ENCODE measurements at places on chromosomes 1 and 21.

DNA sequence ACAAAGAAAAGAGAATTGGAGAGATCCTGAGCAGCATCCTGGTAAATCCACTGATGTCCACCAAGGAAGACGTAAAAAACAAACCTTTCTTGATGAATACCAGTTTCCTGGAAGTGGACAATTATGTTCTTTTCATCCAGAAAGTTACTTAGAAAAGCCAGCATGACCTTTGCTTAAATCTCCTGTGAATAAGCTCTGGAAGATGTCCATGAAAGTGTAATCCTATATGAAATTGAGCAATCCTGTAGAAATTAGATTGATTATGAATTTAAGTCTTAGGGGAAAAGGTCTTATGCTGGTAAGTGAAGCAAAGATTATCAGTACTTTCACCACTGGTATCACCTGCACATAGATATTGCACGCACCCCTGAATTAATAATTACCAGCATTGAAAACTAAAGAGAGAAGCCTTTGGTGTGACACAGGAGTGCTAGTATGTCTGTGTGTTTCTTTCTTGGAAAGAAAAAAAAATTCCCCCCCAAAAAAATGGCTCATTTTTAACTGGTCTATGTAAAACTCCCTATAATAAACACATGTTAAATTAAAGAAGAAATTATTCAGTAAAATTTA lies 164.5 kb upstream of the LHX8 start:
- DNase-seq = no peak

GRCh38 chr1:239633432-239633831 lies 247.1 kb downstream of the CHRM3 start:
- no peak for DNase-seq

DNA sequence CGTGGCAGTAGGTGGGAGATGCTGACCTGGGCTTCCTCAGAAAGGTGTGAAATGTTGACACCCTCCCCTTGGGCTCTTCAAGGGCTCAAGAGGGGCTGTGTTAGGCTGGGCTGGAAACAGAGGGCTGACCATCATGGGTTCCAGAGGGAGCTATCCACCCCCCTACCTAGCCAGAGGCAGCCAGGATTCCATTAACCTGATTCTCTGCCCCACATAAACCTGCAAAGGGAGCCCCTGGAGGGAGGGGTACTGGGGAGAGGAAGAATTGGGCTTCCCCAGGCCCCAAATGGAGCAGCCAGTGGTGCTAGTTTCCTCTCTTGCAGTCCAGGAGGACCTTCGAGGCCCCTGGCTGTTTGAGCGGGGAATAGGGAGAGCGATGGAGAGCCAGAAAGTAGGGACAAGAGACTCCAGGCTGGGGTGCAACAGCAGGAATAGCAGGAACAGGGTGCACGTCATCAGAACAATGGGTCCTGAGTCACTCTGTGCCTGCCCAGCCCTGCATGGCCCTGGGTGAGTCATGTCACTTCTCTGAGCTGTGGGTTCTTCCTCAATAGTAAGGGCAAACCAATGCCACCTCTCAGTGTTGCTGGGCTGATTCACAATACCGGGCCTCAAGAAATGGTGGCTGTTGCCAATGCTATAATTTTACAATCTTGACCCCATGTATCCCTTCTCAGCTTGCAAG lies 121.2 kb downstream of the EPHB2 start:
- no peak for DNase-seq

DNA sequence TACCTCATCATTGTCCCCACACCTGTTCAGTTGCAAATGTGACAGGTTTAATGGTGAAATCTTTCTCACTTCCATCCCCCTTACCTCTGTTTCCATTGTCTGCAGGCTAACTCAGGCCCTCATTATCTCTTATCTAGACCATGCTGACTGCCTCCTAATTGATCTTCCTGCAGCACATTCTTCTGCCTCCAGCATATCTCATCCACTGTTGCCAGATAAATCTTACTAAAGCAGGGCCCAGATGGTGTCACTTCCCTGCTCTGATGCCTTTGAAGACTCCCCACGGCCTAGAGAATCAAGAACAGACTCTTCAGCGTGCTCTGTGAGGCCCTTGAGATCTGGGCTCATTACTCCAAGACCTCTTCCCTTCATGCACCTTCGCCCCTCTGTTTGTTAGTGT lies 230.1 kb downstream of the DUSP10 start:
- DNase-seq = no peak

DNA sequence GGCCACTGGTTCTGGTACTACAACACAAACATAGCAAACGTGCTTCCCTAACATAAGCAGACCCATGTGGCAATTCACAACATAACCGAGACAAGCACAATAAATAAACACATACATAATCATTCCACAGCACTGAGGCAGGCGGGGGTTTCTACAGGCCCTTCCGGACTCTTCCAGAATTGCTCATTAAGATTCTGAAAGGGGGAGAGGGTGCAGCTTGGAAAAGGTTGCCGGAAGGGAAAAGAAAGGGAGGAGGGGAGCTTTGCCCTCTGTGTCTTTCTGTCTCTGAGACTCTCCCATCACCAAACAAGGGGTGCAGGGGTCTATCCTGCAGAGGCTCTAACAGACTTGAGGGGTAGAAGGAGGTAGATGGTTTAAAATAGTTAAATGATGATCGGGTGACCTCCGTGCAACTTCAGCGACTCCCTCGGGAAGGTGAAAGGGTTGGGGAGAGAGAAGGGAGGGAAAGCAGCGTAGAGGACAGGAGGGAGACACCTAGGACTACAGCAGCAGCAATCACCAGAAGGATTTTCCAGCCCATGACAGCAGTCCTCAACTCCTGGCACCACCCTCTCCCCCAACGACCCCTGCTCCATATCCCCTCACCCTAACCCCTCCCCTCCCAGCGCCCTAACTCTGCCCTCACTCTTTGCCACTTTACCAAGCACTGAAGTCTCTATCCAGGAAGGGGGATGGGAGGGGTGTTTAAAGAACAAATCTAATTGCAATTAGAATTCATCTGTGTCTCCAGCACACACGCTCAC lies 365.5 kb upstream of the ESRRG start:
- DNase-seq = no peak

- DNase-seq = no peak
Observed at GRCh38 chr1:74853756-74854155, 120.8 kb downstream of the TYW3 start.

DNA sequence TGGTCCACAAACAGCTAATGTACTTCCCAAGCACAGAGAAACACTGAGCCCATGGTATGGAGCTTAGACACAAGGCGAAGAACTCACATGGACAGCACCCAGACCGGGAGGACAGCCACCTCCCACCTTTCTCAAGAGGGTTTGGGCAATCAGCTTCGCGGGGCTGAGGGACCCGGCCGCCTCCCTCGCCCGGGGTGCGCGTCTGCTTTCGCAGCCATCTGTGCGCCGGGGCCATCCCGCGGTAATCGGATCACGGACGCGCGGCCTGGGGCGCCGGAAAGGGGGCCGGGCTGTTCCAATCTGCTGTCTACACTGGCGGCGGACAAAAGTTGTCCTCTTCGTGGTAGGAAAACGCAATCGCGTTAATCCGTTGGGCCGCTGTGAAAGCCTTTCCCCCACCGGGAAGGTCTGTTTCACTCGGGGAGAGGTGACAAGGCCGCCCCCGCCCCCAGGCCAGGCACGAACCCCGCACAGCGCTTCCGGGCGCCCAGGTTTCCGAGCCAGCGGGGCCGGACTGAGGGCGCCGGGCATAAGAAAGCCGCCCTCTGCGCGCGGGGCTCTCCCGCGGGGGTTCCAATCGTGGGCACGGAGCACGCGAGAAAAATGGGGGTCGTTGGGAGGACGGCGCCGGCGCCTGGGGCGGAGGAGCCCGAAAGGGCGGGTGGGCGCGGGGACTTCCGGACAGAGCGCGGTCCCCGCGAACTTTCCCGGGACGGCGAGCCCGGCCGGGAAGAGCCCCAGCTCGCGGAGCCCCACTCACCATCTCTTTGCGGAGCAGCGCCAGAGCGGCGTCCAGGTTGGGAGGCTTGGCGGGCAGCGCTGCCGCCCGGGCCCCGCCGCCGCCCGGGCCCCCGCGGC lies 664 bp downstream of the FAM89A start:
- DNase-seq = no peak

GRCh38 chr1:177511036-177511435 lies 340.3 kb downstream of the BRINP2 start:
- DNase-seq = no peak

DNA sequence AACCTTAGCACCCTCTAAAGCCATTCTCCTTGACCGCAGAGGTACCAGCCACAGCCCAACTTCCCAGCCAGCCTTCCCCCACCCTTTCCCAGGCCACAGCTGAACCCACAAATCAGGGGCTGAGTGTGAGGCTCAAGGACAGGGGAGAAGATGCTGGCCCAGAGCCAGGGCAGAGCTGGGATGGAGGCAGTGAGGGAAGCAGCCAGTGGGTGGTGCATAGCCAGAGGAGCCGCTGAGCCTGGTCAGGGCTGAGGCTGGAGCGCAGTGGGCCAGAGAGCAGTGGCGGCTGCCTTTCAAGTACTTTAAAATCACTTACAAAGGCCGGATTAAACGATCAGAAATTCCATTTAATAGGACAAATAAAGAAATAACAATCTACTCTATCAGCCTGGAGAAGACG lies 36.3 kb downstream of the DMAP1 start:
- DNase-seq = no peak

DNA sequence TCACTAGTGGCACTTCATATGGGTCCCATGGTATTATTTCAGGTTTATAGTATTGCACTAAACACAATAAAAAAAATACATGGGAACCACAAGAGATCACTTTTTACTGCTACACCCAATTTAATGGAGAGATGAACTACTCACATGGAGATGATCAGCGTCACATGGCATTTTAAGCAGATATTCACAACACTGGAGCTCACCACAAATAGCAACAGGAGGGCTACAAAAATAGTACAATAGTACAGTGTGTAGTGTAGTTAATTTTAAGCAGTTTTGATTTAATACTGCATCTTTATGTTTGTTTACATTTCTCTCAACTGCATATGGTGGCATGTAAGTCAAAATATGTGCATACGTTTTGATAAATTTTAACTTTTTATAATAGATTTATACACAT lies 31.0 kb downstream of the SNX7 start:
- no peak for DNase-seq

DNA sequence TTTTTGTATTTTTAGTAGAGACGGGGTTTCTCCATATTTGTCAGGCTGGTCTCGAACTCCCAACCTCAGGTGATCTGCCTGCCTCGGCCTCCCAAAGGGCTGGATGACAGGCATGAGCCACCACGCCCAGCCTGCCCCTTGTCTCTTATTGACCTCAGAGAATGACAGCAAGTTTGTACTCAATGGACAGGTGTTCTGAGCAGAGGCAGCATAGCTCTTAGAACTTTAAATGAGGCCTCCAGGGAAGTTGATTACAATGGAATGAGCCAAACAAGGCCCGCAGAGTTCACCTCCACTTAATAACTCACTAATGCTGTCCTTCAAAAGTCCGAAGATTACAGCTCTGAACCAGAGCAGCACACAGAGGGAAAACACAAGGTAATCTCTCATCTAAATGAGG lies 10.9 kb downstream of the TMPRSS2 start:
- no peak for DNase-seq

- no peak for DNase-seq
Observed at GRCh38 chr1:226934483-226935237, 5.4 kb upstream of the COQ8A start.

GRCh38 chr1:65065524-65066418 lies 82.2 kb upstream of the AK4 start:
- DNase-seq = no peak

DNA sequence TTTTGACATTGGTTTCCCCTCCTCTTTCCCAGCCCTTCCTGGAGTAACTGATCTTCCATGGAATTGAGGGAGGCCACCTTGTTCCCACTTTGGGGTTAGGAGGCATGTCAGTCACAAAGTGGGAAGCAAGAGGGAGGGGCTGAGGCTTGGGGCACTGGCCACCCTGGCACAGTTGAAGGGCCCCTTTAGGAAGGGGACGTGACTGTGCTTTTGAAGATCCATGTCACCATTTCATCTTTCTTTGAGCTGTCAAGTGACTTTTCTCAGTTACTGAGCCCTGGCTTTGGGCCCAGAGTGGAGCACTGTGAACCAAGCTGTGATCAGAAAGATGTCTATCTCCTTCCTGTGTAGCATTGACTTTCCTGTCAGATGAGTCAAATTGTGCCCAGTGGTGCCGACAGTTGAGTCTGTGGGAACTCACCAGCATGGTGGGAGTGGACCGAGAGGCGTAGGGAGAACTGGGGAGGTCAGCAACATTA lies 38.5 kb upstream of the TDRD10 start:
- DNase-seq = peak; percentile 78

DNA sequence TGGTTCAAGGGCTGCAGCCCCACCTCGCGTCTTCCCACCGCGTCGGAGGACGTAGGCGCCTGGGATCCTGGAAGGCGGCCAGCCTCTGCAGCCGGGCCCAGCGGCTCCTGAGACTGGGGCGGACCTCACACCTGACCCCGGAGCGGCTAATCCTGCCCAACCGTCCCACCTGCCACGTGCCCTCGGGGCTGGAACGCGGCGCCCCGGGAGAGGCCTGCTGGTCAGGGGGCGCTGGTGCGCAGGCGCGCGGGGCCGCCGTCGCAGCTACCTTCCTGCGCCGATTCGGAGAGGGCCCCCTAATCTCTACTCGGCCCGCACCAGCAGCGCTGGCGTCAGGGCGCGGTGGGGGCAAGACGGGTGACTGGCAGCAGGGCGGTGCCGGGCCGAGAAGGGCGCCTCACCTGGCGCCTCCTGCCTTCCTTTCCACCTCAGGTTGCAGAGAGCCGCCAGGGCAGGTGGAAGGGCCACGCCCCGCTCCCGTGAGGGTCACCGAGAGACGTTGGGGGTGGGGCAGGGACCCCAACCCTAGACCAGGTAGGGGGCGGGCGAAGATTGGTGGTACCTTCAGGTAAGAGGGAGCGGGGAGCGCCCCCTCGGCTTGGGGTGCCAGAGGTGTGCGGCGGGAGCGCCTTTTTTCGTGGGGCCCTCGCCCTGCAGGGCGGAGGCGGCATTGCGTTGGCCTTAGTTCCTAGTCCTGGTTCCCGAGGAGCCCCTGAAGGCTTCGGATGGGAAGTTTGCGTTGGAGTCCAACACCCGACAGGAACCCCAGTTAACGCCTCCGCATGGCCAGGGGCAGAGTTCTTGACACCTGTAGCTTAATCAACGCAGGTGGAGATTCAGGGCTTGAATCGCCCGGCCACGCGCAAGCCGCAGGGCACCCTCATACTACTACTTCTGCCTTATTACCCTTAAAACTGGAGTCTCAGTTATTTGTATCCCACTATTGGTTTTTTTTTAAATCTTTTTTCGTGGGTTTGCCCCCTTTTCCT lies at the start of gene TDRD5:
Gene TDRD5 (plus strand): TSS at position 241 of the 989 bp plus-strand sequence. CDS start 784 bp downstream, outside the sequence.
- DNase-seq = no peak

DNA sequence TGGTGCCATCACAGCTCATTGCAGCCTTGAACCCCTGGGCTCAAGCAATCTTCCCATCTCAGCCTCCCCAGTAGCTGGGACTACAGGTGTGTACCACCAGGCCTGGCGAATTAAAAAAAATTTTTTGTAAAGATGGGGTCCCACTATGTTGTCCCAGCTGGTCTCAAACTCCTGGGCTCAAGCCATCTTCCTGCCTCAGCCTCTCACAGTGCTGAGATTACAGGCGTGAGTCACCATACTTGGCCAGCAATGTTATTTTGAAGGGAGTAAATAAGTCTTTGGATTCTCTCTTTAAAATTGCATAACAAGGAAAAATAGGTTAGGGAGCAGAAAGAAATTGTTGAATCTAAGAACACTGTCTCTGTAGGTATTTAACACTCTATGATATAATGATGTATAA lies 111.3 kb downstream of the RPS6KC1 start:
- no peak for DNase-seq

Data from Jurkat, Clone E6-1 (cell line).